ENCODE measurements at places on chromosomes 13 and 19.

DNA sequence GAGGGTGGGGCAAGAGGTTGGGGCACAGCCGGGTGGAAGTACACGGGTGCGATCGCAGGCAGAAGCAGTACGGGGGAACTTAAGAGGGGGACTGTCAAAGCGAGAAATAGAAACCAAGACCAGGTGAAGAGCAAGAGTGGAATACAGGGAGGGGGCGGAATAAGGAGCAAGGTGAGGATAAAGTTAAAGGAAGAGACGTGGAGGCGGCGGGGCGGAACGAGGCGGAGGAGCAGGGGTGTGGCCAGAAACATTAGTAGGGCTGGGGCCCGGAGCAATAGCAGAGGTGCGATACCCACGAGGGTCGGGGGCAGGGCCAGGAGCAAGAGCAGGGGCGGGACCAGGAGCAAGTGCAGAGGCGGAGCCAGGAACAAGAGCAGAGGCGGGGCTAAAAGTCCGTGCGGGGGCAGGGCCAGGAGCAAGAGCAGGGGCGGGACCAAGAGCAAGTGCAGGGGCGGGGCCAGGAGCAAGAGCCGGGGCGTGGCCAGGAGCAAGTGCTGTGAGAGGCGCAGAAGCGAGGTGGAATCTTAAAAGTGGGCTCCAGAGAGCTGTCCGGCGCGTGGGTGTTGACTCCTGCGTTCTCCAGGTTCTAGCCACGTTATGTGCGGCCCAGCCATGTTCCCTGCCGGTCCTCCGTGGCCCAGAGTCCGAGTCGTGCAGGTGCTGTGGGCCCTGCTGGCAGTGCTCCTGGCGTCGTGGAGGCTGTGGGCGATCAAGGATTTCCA, 1.2 kb downstream of the CATSPERG start:
- peaks cover 3% of the 10 kb centered on the region for H3K4me1 ChIP-seq
- DNase-seq: peak; percentile 97
- H3K36me3 ChIP-seq: no peaks in the 10 kb centered on the region
- no peak overlapping the region for H3K27ac ChIP-seq
- H3K4me3 ChIP-seq: peak overlapping the region; percentile 96

- DNase-seq: no peak
- H3K27me3 ChIP-seq: no peaks in the 10 kb centered on the region
- H3K36me3 ChIP-seq: peaks cover 3% of the 10 kb centered on the region
- H3K4me1 ChIP-seq: peaks cover 6% of the 10 kb centered on the region
Measured at GRCh38 chr13:45748941-45749759, 47.0 kb downstream of the CBY2 start.

- H3K27ac ChIP-seq: no peak overlapping the region
- H3K4me3 ChIP-seq: no peak overlapping the region
- no peaks in the 10 kb centered on the region for H3K4me1 ChIP-seq
Measured at GRCh38 chr13:21948769-21949474, 278.0 kb downstream of the FGF9 start.

GRCh38 chr13:24264976-24265375, 44.4 kb upstream of the C1QTNF9 start:
- DNase-seq: no peak
- H3K36me3 ChIP-seq: no peaks in the 10 kb centered on the region
- no peak overlapping the region for H3K27ac ChIP-seq
- no peaks in the 10 kb centered on the region for H3K4me1 ChIP-seq
- H3K4me3 ChIP-seq: no peak overlapping the region

GRCh38 chr13:46721054-46721453, 75.9 kb downstream of the ESD start:
- no peaks in the 10 kb centered on the region for H3K27me3 ChIP-seq
- DNase-seq: no peak
- H3K27ac ChIP-seq: no peak overlapping the region
- no peak overlapping the region for H3K4me3 ChIP-seq
- H3K36me3 ChIP-seq: peaks cover 22% of the 10 kb centered on the region
- no peaks in the 10 kb centered on the region for H3K4me1 ChIP-seq

DNA sequence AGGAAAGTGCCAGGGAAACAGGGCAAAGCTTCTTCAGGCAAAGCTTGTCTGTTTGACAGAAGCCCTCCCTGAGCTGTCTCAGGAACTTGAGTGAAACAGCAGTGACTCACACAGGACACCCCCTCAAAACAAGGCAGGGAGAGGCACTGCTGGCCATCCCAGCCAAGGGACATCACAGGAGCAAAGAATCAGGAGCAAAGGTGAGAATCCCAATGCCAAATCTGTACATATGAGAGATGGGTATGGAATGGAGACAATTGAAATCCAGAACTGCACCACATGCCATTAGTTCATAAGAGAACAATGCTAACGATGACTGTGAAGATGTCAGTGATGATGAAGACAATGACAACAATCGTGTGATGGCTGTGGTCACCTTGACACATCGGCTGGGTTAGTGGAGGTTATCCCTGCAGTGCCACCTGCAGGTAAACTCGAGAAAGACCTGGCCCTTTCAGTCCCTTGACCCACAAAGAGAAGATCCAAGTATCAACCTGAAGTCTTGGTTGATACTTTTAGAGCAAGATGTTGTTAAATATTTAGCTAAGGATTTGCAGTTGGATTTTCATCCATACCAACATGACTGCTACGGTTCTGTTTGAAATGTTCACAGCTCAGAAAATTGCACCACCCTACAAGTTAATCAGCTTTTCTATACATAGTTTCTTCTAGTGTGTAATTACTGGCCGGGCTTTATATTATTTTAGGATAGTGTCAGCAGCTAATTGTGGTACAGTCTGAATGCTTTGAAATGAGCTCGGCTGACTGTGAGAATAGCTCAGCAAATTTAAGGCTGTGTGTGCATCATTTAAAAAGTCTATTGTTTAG, 42.0 kb upstream of the IPO5 start:
- H3K36me3 ChIP-seq: no peaks in the 10 kb centered on the region
- H3K4me1 ChIP-seq: no peaks in the 10 kb centered on the region
- peak; percentile 64 for DNase-seq

- no peaks in the 10 kb centered on the region for H3K36me3 ChIP-seq
- no peaks in the 10 kb centered on the region for H3K27me3 ChIP-seq
- no peaks in the 10 kb centered on the region for H3K4me1 ChIP-seq
- no peak overlapping the region for H3K27ac ChIP-seq
- DNase-seq: no peak
Measured at GRCh38 chr13:22662771-22663170, 518.0 kb upstream of the SGCG start.

DNA sequence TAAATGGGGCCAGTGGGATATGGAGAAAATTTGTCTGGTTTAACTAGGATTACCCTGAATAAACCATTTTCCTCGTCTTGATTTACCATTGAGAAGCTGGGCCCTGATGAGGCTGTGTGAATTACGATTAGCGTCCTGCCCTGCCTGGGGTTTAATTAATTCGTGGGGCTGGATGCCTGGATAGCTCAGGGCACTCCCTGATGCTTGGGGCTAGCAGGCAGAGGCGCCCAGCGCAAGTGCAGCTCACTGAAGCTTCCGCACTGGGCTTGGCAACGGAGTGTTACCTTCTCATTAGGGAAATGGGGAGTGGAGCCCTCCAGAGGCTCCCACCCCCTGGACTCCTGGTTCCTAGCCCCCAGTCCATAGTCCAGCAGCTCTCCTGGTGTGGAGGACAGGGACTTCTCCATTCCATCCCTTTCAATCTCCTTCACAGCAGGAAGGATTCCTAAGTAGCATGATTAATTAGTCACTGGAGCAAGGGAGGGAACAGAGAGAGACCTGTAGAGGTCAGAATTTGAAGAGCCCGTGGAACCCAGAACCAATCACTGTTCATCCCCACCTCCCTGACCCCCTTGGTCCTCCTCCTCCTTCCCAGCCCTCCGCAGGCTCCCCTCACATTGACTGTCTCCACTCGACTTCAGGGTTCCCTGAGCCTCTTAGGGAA, 107.2 kb downstream of the UQCRFS1 start:
- DNase-seq: peak; percentile 33
- H3K27ac ChIP-seq: no peak overlapping the region
- H3K4me1 ChIP-seq: no peaks in the 10 kb centered on the region
- no peak overlapping the region for H3K4me3 ChIP-seq

GRCh38 chr13:97133955-97134354, 88.2 kb upstream of the MBNL2 start:
- H3K27me3 ChIP-seq: no peaks in the 10 kb centered on the region
- H3K36me3 ChIP-seq: no peaks in the 10 kb centered on the region
- no peak overlapping the region for H3K27ac ChIP-seq

GRCh38 chr13:87712012-87712411, 40.8 kb downstream of the SLITRK5 start:
- H3K36me3 ChIP-seq: no peaks in the 10 kb centered on the region
- H3K4me3 ChIP-seq: no peak overlapping the region
- no peaks in the 10 kb centered on the region for H3K27me3 ChIP-seq
- H3K27ac ChIP-seq: no peak overlapping the region
- DNase-seq: no peak
- H3K4me1 ChIP-seq: no peaks in the 10 kb centered on the region

- no peak overlapping the region for H3K27ac ChIP-seq
- H3K36me3 ChIP-seq: peaks cover 8% of the 10 kb centered on the region
- no peaks in the 10 kb centered on the region for H3K27me3 ChIP-seq
- H3K4me3 ChIP-seq: no peak overlapping the region
- H3K4me1 ChIP-seq: peaks cover 3% of the 10 kb centered on the region
Measured at GRCh38 chr13:109256866-109257760, 529.3 kb downstream of the IRS2 start.

DNA sequence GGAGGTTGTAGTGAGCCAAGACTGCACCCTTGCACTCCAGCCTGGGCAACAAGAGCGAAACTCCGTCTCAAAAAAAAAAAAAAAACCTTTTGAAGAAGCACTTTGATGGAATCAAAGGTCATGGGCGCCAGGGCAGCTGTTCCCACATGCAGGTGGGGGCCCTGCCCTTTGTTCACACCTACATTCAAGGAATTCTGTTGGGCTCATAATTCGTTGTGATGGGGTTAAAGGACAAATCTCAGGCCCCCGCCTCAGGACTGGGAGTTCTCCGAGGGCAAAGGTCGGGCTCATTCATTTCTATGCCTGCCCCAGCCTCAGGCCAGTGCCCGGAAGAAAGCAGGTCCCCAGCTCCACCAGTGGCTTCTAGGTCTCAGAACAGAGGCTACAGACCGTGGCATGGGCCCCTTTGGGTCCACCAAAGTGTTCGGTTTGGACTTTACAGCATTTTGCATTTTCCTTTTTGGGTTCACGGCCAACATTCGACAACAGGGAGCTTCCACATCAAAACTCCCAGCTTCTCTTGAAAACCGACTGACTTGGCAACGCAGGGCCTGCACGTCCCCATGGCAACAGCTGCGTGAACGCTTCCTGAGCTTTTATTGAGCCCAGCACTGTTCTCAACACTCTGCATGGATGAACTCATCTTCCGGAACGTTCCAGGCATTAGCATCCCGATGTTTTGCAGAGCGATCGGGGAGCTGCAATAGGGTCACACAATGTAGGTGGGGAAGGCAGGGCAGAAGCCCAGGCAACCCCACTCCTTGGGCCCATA, 10.1 kb upstream of the GTF2F1 start:
- H3K27me3 ChIP-seq: no peaks in the 10 kb centered on the region
- H3K4me3 ChIP-seq: no peak overlapping the region
- DNase-seq: no peak
- H3K4me1 ChIP-seq: no peaks in the 10 kb centered on the region
- no peaks in the 10 kb centered on the region for H3K36me3 ChIP-seq

- DNase-seq: no peak
- no peaks in the 10 kb centered on the region for H3K36me3 ChIP-seq
Measured at GRCh38 chr19:29022165-29022564, 190.8 kb downstream of the UQCRFS1 start.

DNA sequence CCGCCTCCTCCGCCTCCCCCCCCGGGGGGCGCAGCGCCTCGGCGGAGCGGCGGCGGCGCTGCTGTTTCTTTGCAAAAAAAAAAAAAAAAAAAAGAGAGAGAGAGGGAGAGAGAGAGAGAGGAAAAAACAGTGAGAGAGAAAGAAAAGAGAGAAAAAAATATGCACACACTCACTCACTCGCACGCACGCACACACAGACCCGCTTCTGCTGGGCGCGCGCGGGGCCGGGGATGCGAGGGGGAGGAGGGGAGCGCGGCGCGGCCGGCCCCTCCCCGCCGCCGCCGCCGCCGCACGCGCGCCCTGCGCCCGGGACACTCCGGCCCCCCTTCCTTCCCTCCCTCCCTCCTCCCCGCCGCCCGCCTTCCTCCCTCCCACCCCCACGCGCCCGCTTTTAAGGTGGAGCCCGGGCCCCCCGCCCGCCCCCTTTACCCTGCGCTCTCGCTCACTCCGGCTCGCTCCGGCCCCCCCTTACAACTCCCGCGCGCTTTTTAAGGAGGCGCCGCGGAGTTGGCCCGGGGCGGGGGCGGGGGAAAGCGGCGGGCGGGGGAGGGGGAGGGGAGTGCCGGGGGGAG, at the start of gene SAMD1:
SAMD1 (minus strand) TSS at position 243 of the 572 bp plus-strand sequence.
- no peaks in the 10 kb centered on the region for H3K27me3 ChIP-seq
- H3K27ac ChIP-seq: no peak within 1 kb of the TSS
- peak; percentile 79 for DNase-seq
- peaks cover 36% of the 10 kb centered on the region for H3K36me3 ChIP-seq
- no peaks in the 10 kb centered on the region for H3K4me1 ChIP-seq
- peak within 1 kb of the TSS; percentile 78 for H3K4me3 ChIP-seq

DNA sequence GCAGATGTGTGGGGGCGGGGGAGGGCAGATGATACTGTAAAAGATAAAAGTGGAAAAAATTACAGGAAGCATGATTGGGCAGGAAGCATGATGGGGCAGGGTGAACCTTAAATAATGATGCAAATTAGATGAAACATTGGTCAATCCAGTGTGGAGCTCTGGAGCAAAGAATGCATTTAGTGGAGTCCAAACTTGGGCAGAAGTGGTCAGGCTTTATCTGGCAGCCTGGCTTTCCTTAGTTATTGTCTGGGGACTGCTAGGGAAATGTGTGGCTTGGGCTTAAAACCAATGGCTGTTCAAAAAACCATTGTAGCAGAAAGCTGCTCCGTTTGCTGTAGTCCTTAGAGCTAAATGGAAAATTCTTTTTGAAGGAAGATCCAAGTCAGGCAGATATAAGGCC, 1077.3 kb upstream of the MIR17HG start:
- H3K27ac ChIP-seq: no peak overlapping the region
- no peak for DNase-seq
- H3K36me3 ChIP-seq: peaks cover 12% of the 10 kb centered on the region
- no peaks in the 10 kb centered on the region for H3K4me1 ChIP-seq
- H3K4me3 ChIP-seq: no peak overlapping the region

DNA sequence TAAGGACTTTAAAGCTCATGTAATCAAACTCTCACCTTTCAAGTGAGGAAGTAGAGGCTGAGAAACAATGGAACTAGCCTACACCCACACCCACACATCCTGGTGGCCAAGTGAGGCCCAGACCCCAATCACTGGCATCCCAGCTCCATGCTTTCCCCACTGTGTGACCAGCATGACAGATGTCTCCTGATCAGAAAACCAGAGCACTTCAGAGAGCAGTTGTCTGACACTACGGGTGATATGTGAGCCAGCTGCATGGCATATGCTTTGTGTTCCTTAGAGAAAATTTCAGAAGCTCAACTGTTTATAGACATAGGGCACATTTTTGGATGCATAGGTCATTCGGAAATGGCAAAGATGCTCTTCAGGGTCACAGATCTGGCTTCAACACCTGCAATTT, 315.2 kb downstream of the NDFIP2 start:
- no peak for DNase-seq
- H3K4me1 ChIP-seq: no peaks in the 10 kb centered on the region
- H3K36me3 ChIP-seq: no peaks in the 10 kb centered on the region
- H3K27me3 ChIP-seq: no peaks in the 10 kb centered on the region
- H3K27ac ChIP-seq: no peak overlapping the region

- no peak overlapping the region for H3K27ac ChIP-seq
- no peaks in the 10 kb centered on the region for H3K27me3 ChIP-seq
- H3K4me3 ChIP-seq: peak overlapping the region; percentile 80
- peaks cover 21% of the 10 kb centered on the region for H3K36me3 ChIP-seq
- DNase-seq: peak; percentile 81
Measured at GRCh38 chr13:109784590-109785140, 1.7 kb downstream of the IRS2 start.
